ENCODE measurements at places on chromosomes 4 and X.

GRCh38 chrX:46263494-46263893 is 281.7 kb downstream of the ZNF674 start:
- DNase-seq = no peak

DNA sequence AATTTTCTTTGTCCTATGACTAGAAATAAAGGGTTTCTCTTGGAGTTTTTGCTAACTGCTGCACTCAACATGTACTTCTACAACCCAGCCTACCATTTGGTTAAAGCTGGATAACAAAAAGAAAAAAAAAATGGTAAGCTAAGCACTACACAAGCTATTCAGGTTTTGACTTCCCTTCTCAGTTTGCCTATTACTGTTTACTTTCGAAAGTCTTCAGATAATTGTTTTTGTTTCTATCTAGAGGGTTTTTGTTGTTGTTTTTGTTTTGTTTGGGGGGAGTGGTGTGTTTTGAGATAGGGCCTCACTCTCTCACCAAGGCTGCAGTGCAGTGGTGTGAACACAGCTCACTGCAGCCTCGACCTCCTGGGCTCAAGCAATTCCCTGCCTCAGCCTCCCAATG is 46.6 kb downstream of the CLOCK start:
- no peak for DNase-seq

GRCh38 chr4:38930204-38930603 is 62.6 kb downstream of the FAM114A1 start:
- DNase-seq = no peak

GRCh38 chr4:93646233-93646930 is 182.2 kb upstream of the ATOH1 start:
- DNase-seq = no peak

All from dorsolateral prefrontal cortex (tissue), 122 donors.